ENCODE measurements at places on chromosomes 4 and X. TPM values are rescaled to one million over a fixed set of nuclear protein-coding genes. Genes with fewer than 3 reads are reported as not detected.

DNA sequence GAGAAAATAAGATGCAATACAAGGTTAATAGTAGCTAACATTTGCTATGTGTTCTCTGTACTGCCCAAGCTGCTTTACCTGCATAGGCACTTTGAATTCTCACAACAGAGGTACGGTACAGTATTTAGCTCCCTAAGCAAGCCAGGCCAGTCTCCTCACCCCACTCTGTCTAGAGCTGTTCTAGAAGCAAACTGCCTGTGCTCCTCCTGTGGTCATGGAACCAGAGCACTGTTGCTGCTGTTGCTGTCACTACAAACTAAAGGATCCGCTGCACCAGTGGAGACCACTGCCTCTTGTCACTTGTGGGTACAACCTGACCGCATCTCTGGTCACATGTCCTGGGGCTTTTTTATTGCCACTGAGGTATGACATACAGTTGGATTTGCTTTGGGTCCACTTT lies 19.6 kb downstream of the ZNF330 start:
- H3K36me3 ChIP-seq, result no peaks in the 10 kb centered on the region
- no peaks in the 10 kb centered on the region for H3K27me3 ChIP-seq
- H3K4me1 ChIP-seq, result no peaks in the 10 kb centered on the region
- no peak overlapping the region for H3K4me3 ChIP-seq
- no peak for DNase-seq

SPANXA2 gene
- not detected for total RNA-seq

NAA11 gene
- not detected for total RNA-seq

PPEF2 gene
- total RNA-seq, result 0.58 TPM

DNA sequence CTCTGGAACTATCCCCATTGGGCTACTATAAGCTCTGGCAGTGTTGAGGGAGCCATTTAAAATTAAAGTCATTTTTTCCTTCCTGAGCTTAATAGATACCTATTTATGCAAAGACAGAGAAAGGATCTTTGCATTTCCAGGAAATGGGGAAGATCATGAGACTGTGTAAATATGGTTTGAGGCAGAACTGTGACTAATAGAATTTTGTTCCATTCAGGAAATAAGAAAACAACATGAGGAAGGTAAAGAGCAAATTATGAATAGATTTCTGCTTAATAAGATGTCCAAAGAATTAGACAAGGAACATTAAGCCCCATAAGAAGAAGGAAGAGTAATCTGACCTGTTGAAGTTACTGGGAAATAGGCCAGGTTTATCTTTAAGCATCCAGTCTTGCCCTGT lies 17.8 kb upstream of the TBC1D19 start:
- no peaks in the 10 kb centered on the region for H3K4me1 ChIP-seq
- H3K27ac ChIP-seq, result no peak overlapping the region
- DNase-seq, result no peak

VEGFC gene
- total RNA-seq, result 1.0 TPM

- peaks cover 11% of the 10 kb centered on the region for H3K4me1 ChIP-seq
- H3K4me3 ChIP-seq, result peak overlapping the region; percentile 14
- H3K27ac ChIP-seq, result peak overlapping the region; percentile 63
- peak; percentile 88 for DNase-seq
- H3K27me3 ChIP-seq, result no peaks in the 10 kb centered on the region
- no peaks in the 10 kb centered on the region for H3K36me3 ChIP-seq
Observed at GRCh38 chr4:112361181-112361791, 64.1 kb downstream of the ALPK1 start.

GRCh38 chr4:52783069-52783468 lies 31.8 kb upstream of the ERVMER34-1 start:
- no peak overlapping the region for H3K27ac ChIP-seq
- no peak for DNase-seq
- no peak overlapping the region for H3K4me3 ChIP-seq
- H3K27me3 ChIP-seq, result no peaks in the 10 kb centered on the region
- H3K4me1 ChIP-seq, result no peaks in the 10 kb centered on the region

ATP1B4 gene
- not detected for total RNA-seq

DNA sequence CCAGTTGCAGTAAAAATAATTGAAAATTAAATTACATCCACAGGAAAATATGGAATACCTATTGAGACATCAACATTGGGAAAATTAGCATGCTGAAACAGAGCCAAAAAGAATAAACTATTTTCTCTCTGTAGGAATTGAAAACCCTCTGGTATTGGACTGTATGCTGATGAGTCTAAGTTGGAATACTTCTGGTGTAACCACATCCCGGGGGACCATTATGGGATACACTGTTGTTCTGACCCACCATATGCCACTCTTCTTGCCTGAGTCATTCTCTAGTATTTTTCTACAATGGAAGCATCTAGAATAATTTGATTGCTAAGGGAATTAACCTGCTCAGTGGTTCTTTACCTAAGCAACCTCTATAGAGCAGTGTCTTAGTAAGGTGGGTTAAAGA lies 640.7 kb upstream of the AGA start:
- no peak overlapping the region for H3K4me3 ChIP-seq
- no peak overlapping the region for H3K27ac ChIP-seq
- no peaks in the 10 kb centered on the region for H3K36me3 ChIP-seq
- DNase-seq, result no peak

- no peaks in the 10 kb centered on the region for H3K27me3 ChIP-seq
- no peak for DNase-seq
- no peaks in the 10 kb centered on the region for H3K36me3 ChIP-seq
- H3K4me3 ChIP-seq, result no peak overlapping the region
- peaks cover 14% of the 10 kb centered on the region for H3K4me1 ChIP-seq
Observed at GRCh38 chrX:120147537-120147936, 10.9 kb upstream of the RHOXF2 start.

GRCh38 chr4:15568821-15569220 lies 86.3 kb downstream of the FBXL5 start:
- no peaks in the 10 kb centered on the region for H3K4me1 ChIP-seq
- no peaks in the 10 kb centered on the region for H3K27me3 ChIP-seq
- H3K27ac ChIP-seq, result no peak overlapping the region

- H3K27ac ChIP-seq, result no peak overlapping the region
- DNase-seq, result no peak
- H3K36me3 ChIP-seq, result no peaks in the 10 kb centered on the region
- no peaks in the 10 kb centered on the region for H3K27me3 ChIP-seq
- no peak overlapping the region for H3K4me3 ChIP-seq
Observed at GRCh38 chrX:68596871-68597270, 50.6 kb upstream of the STARD8 start.

GRCh38 chrX:152895121-152895520 lies 2.7 kb upstream of the ZNF185 start:
- H3K36me3 ChIP-seq, result no peaks in the 10 kb centered on the region
- no peaks in the 10 kb centered on the region for H3K27me3 ChIP-seq
- H3K4me3 ChIP-seq, result no peak overlapping the region
- peaks cover 14% of the 10 kb centered on the region for H3K4me1 ChIP-seq
- no peak for DNase-seq

HSFX4 gene
- total RNA-seq, result not detected

SH2D1A gene
- total RNA-seq, result not detected

DNA sequence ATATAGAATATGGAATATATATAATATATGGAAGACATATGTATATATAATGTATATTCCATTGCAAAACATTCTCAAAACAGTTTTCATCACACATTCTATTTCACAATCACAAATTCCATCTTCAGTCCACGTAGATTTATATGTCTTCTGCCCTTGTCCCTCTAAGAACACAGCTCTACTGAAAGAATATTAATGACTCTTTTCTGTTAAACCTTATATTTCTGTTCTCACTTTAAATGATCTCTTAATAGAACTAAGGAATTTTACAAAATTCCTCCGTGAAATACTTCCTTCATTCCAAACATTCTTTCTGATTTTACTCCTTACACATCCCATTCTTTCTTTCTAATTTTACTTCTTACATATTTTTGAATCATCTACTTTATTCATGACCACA lies 1043.1 kb upstream of the PABPC4L start:
- no peak overlapping the region for H3K27ac ChIP-seq
- peak; percentile 40 for DNase-seq
- no peaks in the 10 kb centered on the region for H3K27me3 ChIP-seq
- peaks cover 20% of the 10 kb centered on the region for H3K4me1 ChIP-seq

- no peaks in the 10 kb centered on the region for H3K27me3 ChIP-seq
- no peak for DNase-seq
- H3K4me3 ChIP-seq, result no peak overlapping the region
- no peak overlapping the region for H3K27ac ChIP-seq
- no peaks in the 10 kb centered on the region for H3K36me3 ChIP-seq
Observed at GRCh38 chr4:166257276-166257675, 384.2 kb downstream of the TLL1 start.

- no peaks in the 10 kb centered on the region for H3K4me1 ChIP-seq
- H3K4me3 ChIP-seq, result no peak overlapping the region
- no peak for DNase-seq
- H3K27ac ChIP-seq, result no peak overlapping the region
- H3K36me3 ChIP-seq, result no peaks in the 10 kb centered on the region
- no peaks in the 10 kb centered on the region for H3K27me3 ChIP-seq
Observed at GRCh38 chr4:162015090-162015489, 148.7 kb downstream of the FSTL5 start.

- no peak for DNase-seq
- H3K4me1 ChIP-seq, result peaks cover 18% of the 10 kb centered on the region
- no peak overlapping the region for H3K4me3 ChIP-seq
- no peak overlapping the region for H3K27ac ChIP-seq
- H3K36me3 ChIP-seq, result no peaks in the 10 kb centered on the region
- H3K27me3 ChIP-seq, result no peaks in the 10 kb centered on the region
Observed at GRCh38 chr4:77989968-77990367, 67.2 kb upstream of the FRAS1 start.

GRCh38 chr4:56995525-56995924 lies 16.8 kb downstream of the POLR2B start:
- H3K36me3 ChIP-seq, result peaks cover 36% of the 10 kb centered on the region
- no peaks in the 10 kb centered on the region for H3K27me3 ChIP-seq
- no peak for DNase-seq
- no peak overlapping the region for H3K27ac ChIP-seq
- no peak overlapping the region for H3K4me3 ChIP-seq

CXCL10 gene
- total RNA-seq, result not detected

CDKL2 gene
- total RNA-seq, result 1.8 TPM

GRCh38 chrX:69109706-69110105 lies 55.5 kb downstream of the PJA1 start:
- DNase-seq, result no peak
- H3K27ac ChIP-seq, result no peak overlapping the region
- no peaks in the 10 kb centered on the region for H3K36me3 ChIP-seq
- no peaks in the 10 kb centered on the region for H3K27me3 ChIP-seq
- no peaks in the 10 kb centered on the region for H3K4me1 ChIP-seq
- H3K4me3 ChIP-seq, result no peak overlapping the region

DNA sequence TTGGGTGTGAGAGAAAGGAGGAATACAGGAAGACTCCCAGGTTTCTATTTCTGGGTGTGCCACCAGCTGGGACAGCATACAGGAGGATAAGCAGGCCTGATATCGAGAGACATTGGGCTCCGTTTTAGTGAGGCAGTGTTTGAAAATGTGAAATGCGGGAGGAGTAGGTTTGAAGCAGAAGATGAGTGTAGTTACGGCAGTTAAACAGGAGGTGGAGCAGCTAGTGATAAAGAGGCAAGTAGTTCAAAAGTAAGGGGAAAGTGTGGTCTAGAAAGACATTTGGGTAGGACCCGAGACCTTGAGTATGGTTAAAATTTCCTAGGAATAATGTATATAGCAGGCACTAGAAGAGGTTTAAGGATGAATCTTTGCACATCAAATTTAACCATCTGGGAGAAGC lies 42.4 kb downstream of the DCUN1D4 start:
- H3K4me3 ChIP-seq, result no peak overlapping the region
- peak overlapping the region; percentile 45 for H3K27ac ChIP-seq
- no peaks in the 10 kb centered on the region for H3K27me3 ChIP-seq
- H3K36me3 ChIP-seq, result peaks cover 20% of the 10 kb centered on the region

ATP11C gene
- total RNA-seq, result 90.7 TPM

DNA sequence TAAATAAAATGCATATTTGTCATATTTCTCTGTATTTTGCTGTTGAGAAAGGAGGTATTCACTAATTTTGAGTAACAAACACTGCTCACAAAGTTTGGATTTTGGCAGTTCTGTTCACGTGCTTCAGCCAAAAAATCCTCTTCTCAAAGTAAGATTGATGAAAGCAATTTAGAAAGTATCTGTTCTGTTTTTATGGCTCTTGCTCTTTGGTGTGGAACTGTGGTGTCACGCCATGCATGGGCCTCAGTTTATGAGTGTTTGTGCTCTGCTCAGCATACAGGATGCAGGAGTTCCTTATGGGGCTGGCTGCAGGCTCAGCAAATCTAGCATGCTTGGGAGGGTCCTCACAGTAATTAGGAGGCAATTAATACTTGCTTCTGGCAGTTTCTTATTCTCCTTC lies 3.3 kb downstream of the HTT start:
- no peak overlapping the region for H3K4me3 ChIP-seq
- no peaks in the 10 kb centered on the region for H3K36me3 ChIP-seq
- H3K27me3 ChIP-seq, result no peaks in the 10 kb centered on the region
- no peak for DNase-seq
- peaks cover 12% of the 10 kb centered on the region for H3K4me1 ChIP-seq

- no peaks in the 10 kb centered on the region for H3K36me3 ChIP-seq
- H3K4me1 ChIP-seq, result no peaks in the 10 kb centered on the region
- H3K27ac ChIP-seq, result no peak overlapping the region
- no peak overlapping the region for H3K4me3 ChIP-seq
Observed at GRCh38 chr4:154009191-154009590, 220.3 kb upstream of the SFRP2 start.

DNA sequence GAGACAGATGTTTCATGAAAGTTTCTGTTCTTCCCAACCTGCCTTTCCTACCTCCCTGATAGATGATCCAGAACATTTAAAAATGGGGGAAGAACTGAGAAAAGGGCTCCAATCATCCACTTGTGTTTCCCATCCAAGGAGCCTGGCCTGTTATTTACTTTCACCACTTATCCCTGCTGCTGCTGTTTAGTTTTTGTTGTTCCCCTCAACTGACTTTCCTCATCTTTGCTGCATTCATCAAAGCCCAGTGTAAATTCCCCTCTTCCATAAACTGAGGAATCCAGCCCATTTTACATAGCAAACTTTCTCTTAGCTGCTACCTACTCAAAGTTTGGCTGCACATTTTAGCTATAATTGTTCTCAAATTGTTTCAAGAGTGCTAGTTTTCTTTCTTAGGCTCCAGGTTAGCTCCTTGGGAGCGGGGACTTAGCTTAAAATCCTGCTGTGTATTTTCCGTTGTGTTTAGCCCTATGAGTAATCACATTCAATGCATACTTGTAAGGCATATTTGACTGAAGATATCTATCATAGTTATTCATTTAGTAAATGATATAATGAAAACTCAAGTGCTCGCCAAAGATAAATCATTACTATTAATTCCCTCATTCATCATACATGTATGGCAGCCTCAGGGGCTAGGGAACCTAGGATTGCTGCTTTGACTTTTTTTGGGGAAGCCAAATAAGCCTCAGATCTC lies 1.4 kb upstream of the PTPN13 start:
- peak overlapping the region; percentile 83 for H3K27ac ChIP-seq
- peaks cover 33% of the 10 kb centered on the region for H3K4me1 ChIP-seq
- H3K4me3 ChIP-seq, result peak overlapping the region; percentile 95
- H3K27me3 ChIP-seq, result no peaks in the 10 kb centered on the region

SPP1 gene
- total RNA-seq, result 43.1 TPM

- H3K4me1 ChIP-seq, result no peaks in the 10 kb centered on the region
- no peaks in the 10 kb centered on the region for H3K27me3 ChIP-seq
- no peak overlapping the region for H3K27ac ChIP-seq
- DNase-seq, result no peak
- no peaks in the 10 kb centered on the region for H3K36me3 ChIP-seq
Observed at GRCh38 chrX:69196666-69197065, 31.4 kb upstream of the PJA1 start.

- no peak overlapping the region for H3K27ac ChIP-seq
- DNase-seq, result peak; percentile 26
- peaks cover 15% of the 10 kb centered on the region for H3K4me1 ChIP-seq
- H3K36me3 ChIP-seq, result 0 out of 2 replicates have a peak, but pooled peaks cover 2% of the 10 kb centered on the region
- no peak overlapping the region for H3K4me3 ChIP-seq
Observed at GRCh38 chrX:47093248-47093647, 15.0 kb downstream of the RGN start.

- H3K4me3 ChIP-seq, result no peak overlapping the region
- peak; percentile 84 for DNase-seq
- no peak overlapping the region for H3K27ac ChIP-seq
- no peaks in the 10 kb centered on the region for H3K4me1 ChIP-seq
Observed at GRCh38 chr4:164012396-164013027, 518.0 kb downstream of the TMA16 start.
